Head of caudate nucleus (tissue), 42 donors: ENCODE measurements at places on chromosomes 6 and 20.

- no peak for DNase-seq
These were observed 183.0 kb downstream of the TASP1 start for GRCh38 chr20:13455713-13456112.

GRCh38 chr20:2006452-2007361 lies 12.8 kb upstream of the PDYN start:
- DNase-seq, result no peak

- DNase-seq, result no peak
These were observed 402.0 kb upstream of the SLC35B3 start for GRCh38 chr6:8837343-8837742.

GRCh38 chr6:133769463-133769862 lies 119.5 kb upstream of the TCF21 start:
- DNase-seq, result no peak

DNA sequence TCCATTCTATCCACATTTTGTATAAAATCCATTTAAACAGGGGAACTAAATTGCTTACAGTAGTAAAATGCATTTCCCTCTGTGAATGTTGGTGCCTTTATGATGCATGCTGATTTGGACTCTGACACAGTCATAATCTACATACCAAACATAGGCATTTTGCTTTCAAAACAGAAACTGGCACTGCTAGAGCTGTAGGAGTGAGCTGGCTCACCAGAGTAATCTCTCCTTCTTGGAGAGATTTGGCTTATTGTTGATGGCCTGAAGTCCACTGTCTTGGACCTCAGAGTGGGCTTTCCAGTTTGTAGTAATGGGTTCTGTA lies 363.2 kb upstream of the FLRT3 start:
- no peak for DNase-seq

- DNase-seq, result no peak
These were observed 1061.8 kb upstream of the CITED2 start for GRCh38 chr6:140436023-140436811.

DNA sequence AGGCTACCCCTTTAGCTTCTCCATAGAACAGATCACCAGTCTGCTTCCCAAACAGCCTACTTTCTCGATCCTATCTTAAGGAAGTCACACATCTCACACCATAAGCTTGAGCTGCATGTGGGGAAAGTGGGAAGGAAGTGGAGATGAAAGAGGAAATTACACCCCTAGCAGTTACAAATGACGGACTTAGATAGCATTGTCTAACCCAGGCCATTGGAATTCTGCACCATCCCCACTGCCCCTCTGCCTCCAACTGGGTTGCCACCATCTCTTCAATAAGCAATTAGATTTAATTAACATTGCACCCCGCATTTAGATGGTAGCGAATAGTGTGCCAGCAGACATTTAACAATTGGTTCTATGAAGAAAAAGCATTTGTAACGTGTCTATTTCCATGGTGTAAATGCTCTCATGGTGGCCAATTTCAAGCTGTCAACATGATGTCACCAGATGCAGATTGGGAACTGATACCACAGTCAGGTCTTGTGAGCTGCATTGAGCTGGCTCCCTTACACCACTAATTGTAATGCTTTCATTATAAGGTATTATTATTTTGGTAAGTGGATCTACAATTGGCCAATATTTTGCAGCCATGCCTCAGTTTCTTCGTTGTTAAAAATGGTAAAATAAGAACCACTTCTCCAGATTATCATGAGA lies 124.7 kb downstream of the CD24 start:
- DNase-seq, result no peak

GRCh38 chr6:17278289-17279063 lies 2.7 kb upstream of the RBM24 start:
- DNase-seq, result no peak

DNA sequence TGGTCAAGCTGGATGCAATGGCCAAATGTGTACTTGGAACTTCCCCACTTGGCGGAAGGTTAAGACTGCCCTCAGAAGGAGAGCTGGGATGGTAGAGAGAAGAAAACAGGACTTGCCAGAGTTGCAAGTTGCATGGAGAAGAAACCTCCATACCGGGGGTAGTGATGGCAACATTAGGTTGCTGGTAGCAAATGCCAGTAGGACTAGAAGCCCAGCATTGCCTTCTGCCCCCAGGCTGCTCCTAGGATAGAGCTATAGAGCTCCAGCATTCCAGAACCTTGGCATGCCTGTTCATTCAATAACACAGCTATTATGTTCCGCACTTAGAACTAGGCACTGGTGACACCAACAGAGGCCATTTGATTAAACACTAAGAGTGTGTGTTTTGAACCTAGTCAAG lies 26.6 kb downstream of the TFEB start:
- DNase-seq, result no peak

GRCh38 chr6:45026003-45026516 lies 302.1 kb upstream of the RUNX2 start:
- DNase-seq, result no peak

- DNase-seq, result no peak
These were observed 91.0 kb downstream of the PKHD1 start for GRCh38 chr6:51996296-51996947.

- DNase-seq, result no peak
These were observed 71.2 kb downstream of the LY86 start for GRCh38 chr6:6659600-6660327.

DNA sequence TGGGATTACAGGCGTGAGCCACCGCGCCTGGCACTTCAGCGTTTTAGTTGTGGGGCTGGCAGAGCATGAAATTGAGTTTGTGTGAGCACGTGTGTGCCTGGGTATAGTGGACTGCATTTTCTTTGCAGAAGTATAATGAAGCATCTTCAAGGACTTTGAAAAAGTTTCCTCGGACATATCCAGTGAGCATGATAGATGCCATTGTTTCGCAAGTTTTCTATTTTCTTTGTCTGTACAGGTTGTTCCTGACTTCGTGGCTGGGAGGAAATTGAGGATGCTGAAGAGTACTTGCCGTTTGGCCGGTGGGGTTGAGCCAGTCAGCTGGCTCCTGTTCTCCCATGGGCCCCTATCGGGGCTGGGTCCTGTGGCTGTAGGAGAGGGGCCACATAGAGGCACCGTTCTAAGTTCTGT lies 55.9 kb downstream of the RREB1 start:
- DNase-seq, result no peak

DNA sequence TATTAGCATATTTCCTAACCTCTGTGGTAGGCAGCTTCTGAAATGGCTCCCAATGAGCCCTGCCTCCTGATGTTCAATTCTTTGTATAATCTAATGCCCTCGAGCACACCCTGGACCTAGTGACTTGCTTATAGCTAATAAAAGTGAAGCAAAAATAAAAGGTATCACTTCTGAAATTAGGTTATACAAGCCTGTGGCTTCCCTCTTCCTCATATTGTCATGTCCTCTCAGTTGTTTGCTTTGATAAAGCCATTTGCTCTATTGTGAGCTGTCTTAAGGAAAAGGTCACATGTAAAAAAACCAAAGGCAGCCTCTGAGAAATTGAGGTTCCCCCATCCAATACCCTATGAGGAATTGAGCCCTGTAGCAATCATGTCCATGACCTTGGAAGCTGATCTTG lies 442.1 kb upstream of the ADGRB3 start:
- no peak for DNase-seq

DNA sequence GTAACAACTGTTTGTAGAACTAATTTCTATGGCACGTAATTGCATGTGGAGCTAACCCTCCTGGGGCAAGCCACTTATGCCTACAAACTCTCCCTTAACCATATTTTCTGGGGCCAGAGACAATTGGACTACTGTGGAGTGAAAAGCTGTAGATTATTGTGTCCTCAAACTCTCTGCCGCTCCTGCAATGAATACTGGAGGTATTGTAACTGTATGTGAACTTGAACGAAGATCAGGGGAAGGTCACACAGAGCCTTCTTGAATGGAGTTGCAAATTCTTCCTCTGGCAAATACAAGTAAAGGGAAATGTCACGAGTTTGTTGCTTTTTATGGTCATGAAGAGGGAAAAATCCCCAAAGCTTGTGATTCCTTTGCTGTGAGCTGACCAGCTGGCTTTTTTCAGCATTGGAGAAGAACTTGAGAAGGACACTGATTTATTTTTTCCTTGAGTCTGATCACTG lies 18.2 kb downstream of the AKAP12 start:
- no peak for DNase-seq

GRCh38 chr6:9943986-9944385 lies 470.9 kb downstream of the TFAP2A start:
- no peak for DNase-seq

DNA sequence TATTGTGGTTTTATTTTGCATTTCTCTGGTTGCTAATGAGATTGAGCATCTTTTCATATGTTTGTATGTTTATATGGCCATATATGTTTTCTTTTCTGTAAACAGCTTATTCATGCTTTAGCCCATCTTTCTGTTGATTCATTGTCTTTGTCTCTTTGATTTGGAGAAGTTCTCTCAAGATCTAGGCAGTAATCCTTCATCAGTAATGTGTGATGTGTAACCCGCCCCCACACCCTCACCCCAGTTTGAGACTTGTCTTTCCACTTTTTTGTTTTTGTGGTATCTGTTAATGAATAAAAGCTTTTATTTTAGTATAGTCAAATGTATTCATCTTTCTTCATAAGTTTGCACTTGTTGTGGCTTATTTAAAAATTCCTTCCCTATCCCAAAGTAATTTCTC lies 26.0 kb downstream of the ZC3H12D start:
- DNase-seq, result no peak

- no peak for DNase-seq
These were observed 30.7 kb downstream of the SSR1 start for GRCh38 chr6:7282097-7282906.

GRCh38 chr20:46688151-46689081 lies 828 bp downstream of the TP53RK start:
- DNase-seq, result no peak

GRCh38 chr6:128494440-128494839 lies 26.0 kb downstream of the PTPRK start:
- DNase-seq, result no peak

GRCh38 chr20:52972965-52973819 lies 1.0 kb downstream of the TSHZ2 start:
- DNase-seq, result no peak

GRCh38 chr20:25090492-25091429 lies 8.8 kb upstream of the VSX1 start:
- DNase-seq, result no peak

DNA sequence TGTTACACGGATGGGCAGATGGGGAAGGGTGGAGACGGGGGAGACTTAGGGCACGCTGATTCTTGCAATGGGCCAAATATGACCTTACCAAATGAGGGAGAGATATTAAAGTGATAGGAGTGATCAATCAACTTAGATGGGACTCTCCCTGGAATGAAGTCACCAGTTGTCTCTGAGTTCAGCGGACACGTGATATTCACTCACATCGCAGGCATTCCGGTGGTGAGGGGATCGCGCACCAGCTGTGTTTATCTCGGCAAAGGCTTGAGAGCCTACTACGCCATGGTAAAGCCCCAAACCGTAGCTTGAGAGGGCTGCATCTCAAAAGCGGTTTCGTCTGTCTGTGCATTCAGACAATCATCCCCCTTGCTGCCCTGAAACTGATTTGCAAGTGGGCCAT lies 5.5 kb downstream of the BMP7 start:
- DNase-seq, result no peak

DNA sequence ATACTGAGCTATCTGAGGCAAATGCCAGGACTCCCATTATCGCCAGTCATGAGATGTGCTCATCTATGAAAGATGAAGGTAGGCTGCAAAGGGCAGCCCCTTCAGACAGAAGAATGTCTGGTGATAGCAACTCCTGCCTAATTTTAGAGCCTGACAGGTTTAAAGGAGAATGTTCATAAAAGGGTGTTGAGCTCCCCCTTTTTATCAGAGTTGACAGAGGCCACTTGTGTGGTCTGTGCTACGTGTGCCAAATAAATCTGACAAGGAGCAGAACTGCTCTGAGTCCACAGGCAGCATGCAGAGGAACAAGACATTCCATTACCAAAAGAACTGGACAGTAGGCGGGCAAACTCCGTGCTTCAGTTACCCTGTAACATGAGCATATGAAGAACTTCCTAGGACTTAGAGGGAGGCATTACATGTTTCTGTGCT lies 101.8 kb downstream of the PREP start:
- DNase-seq, result no peak

- DNase-seq, result peak; percentile 71
These were observed 8.0 kb downstream of the TP53RK start for GRCh38 chr20:46681032-46681854.

DNA sequence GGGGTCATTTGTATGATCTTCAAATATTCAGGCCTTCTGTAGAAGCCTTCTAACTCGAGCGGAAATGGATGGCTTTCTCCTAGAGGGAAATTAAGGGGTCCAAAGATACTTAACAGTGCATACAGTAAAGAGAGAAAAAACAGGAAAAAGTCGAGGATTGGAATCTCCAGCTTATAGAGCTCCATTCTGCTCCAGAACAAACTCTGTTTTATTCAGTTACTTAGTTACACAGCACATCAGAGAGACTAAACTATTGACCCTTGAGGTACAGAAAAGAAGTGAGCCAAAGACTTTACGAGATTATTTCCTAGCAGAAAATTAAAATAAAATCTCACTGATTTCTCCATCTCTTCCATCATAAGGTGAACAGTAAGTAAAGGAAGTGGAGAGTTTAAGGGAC lies 43.8 kb upstream of the DSE start:
- no peak for DNase-seq

DNA sequence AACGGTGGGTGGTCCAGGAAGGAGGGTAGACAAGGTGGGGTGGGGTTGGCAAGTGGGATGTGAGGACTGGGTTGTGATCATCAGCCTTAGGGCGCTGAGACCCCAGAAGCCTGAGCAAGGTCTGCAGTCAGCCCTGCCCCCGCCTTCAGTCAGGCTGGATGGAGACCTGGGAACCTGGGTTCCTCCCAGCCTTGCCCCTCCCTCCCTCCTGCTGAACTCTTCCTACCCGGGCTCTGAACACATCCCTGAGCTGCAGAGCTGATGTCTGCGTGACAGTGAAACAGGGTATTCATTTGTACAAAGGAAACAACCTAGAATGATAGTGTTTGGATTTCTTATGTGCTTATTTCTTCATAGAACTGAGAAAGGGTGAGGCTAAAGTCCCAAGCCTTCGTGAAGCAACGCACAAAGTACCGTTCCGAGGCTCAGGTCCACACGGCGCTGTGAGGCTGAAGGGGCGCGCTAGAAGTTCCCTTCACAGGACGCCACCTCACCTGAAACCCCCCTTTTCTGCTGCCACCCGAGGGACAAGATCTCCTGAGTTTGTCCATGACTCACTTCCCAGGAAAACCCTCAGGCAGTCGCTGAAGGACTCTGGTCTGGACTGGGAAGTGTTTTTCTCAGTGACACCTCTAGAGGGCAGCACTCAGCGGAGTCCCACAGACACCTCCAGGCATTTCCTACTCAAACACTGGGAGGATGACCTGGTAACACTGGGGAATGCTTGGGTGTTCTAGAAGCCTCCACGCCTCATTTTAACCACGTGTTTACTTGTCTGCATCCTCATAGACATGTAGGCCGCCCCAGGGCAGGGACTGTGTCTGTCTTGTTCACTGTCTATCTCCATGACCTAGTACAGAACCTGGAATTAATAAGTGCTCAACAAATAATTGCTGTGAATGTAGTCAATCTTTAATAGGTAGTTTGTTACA lies 1.2 kb downstream of the GSTA5 start:
- peak; percentile 31 for DNase-seq
